ENCODE measurements at places on chromosomes 5 and 9.

GRCh38 chr5:179267671-179268083 is 77.6 kb downstream of the ADAMTS2 start:
- DNase-seq, result peak; percentile 8

DNA sequence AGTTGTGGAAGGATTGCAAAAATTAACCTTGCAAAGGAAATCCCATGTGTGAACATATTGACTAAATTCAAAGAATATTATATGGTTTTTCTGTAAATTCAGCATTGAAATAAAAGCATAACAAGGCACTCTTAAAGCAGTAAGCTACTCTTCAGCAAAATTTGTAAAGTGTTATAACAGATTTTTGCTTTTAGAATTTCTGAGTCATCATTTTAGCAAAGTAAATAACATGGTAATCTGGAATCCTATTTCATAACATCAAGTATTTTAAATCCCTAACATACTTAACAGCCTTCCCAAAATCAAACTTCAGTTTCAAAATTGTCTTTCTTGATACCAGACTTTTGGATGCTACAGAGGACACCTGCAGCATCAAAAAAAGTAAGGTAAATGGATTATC is 436.0 kb upstream of the CDH9 start:
- DNase-seq, result no peak

DNA sequence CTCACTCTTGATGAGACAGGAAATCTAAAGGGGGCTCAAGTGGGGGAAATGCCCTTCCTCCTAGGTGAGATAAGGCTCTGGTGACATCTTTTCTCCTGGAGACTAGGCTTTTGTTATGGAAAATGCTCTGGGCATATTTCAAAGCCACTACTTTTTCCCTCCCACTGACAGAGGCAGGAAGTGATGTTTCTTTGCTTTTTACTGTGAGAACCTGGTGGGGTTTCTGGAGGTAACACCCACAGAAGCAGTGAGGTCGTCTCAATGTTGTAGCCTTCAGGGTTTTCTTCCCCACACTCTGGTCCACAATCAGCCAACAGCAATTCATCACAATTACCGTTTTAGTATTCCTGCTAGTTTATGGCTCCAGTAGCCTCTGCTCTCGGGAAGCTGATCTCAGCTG is 41.4 kb upstream of the FAM240B start:
- peak; percentile 54 for DNase-seq

GRCh38 chr9:71793386-71794105 is 25.2 kb upstream of the CEMIP2 start:
- DNase-seq, result peak; percentile 73

- DNase-seq, result peak; percentile 42
These were observed 6.9 kb upstream of the GSN start for GRCh38 chr9:121261107-121261460.

GRCh38 chr9:95037789-95038521 is 279.6 kb downstream of the FANCC start:
- no peak for DNase-seq

GRCh38 chr9:19533373-19533772 is 124.6 kb downstream of the ACER2 start:
- no peak for DNase-seq

GRCh38 chr5:126884269-126884819 is 107.4 kb downstream of the LMNB1 start:
- no peak for DNase-seq

DNA sequence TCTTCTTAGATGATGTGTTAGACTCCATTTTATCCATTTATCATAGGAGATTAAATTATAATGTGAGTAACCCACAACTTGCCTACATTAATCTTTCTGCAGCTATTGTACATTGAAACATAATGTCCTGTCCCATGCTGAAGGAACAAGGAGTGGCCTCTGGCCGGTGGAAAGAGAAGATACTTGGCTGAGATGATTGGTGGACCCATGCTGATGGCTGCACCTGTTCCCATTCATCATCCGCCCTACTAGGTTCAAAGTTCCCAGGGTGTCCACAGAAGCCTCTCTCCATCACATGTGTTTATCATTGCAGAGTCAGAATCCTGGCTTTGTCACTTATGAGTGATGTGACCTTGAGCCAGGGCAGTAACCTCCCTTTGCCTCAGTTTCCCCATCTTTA is 24.7 kb downstream of the FBXL7 start:
- no peak for DNase-seq

GRCh38 chr9:120608421-120608820 is 28.5 kb upstream of the CDK5RAP2 start:
- no peak for DNase-seq

GRCh38 chr9:69671879-69672595 is at the start of gene APBA1:
APBA1 (minus strand) TSS chr9:69672371.
- peak; percentile 63 for DNase-seq

GRCh38 chr5:126195410-126196100 is 227.7 kb upstream of the GRAMD2B start:
- DNase-seq, result no peak

DNA sequence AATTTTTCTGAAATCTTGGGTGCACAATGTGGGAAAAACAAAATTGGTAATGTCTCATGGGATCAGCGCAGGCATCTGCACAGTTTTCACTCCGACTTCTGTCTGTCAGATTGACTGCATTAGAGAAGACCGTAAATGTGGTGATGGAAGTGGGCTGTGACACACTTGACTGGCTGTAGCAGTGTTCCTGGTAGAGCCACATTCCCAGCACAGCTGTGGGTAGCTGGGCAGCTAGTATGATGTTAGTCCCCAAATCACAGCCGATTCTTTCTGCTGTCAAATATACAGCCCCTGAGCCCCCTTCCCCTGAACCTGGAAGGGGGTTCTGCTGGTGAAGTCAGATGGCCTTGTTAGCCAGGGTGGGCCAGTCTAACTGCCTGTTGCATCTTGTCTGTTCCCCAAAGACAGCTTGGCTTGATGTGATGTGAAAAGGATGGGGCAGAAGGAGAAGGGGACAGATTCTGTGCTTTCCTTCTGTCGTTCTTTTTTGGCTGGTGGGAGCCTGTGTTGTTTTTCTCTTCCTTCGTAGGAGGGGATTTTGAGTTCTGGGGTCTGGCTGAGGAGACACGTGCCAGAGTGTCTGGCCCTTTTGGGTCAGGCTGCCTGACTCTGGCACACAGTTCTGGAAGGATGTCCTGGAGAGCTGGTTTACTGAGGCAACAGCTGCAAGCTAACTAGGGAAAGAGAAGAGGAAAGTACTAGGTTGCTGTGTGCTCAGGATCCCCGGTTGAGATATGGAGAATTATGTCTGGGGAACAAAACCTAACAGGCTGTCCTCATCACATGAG is 66.4 kb upstream of the SPRY4 start:
- no peak for DNase-seq

DNA sequence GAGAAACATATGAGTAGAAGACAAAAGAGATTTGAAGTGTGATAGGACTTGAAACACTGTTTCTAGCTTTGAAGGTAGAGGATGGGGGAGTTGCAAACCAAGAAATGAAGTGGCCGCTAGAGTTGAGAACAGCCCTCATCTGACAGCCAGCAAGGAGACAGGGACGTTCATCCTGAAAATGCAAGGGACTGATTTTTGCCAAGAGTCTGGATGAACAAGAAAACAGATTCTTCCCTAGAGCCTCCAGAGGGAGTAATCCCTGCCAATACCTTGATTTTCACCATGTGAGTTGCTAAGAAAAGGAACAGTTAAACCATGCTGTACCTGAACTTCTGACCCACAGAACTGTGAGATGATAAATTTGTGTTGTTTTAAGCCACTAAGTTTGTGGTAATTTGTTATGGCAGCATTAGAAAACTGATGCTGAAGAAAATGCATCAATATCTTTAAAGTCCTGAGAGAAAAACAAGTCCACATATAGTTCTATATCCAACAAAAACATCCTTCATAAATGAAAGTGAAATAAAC is 154.0 kb upstream of the ADAMTSL1 start:
- DNase-seq, result no peak

DNA sequence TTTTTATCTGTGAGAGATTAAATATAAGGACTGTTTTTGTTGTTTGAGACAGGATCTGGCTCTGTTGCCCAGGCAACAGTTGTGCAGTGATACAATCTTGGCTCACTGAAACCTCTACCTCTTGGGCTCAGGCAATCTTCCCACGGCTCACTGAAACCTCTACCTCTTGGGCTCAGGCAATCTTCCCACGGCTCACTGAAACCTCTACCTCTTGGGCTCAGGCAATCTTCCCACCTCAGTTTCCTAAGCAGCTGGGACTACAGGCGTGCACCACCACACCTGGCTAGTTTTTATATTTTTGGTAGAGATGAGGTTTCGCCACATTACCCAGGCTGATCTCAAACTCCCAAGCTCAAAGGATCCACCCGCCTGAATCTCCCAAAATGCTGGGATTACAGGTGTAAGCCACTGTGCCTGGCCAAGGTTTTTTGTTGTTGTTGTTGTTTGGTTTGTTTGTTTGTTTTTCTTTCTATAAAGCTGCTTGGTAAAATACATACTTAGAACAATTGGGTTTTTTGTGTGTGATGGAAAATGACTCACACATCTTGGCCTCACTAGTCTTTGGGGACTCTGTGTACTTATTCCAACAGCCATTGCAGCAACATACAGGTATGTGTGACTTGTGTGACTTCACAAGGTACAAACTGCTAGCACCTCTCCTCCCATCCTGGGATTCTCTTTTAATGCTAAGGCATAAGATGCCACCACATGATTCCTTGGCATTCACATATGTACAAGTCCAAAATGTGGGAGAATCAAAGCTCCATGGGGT is 36.5 kb upstream of the RASA1 start:
- no peak for DNase-seq

DNA sequence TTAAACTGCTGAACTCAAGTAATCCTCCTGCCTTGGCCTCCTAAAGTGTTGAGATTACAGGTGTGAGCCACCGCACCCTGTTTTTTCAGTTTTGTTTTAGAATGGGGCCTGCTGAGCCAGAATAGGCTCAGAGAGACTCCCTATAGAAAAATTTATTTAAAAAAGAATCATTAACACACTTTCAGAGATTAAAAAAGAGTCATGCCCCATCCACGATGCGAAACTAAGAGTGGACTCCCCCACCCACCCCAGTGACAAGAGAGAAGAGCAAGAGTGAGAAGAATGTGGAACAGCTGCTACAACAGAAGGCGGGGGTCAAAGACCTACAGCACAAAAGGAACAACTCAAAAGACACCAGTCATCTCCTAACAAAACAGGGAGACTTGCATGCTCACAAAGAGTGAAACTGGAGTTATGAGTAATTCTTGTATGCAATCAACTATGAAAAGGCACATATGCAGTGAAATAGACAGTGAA is 47.2 kb downstream of the GLDC start:
- DNase-seq, result no peak

DNA sequence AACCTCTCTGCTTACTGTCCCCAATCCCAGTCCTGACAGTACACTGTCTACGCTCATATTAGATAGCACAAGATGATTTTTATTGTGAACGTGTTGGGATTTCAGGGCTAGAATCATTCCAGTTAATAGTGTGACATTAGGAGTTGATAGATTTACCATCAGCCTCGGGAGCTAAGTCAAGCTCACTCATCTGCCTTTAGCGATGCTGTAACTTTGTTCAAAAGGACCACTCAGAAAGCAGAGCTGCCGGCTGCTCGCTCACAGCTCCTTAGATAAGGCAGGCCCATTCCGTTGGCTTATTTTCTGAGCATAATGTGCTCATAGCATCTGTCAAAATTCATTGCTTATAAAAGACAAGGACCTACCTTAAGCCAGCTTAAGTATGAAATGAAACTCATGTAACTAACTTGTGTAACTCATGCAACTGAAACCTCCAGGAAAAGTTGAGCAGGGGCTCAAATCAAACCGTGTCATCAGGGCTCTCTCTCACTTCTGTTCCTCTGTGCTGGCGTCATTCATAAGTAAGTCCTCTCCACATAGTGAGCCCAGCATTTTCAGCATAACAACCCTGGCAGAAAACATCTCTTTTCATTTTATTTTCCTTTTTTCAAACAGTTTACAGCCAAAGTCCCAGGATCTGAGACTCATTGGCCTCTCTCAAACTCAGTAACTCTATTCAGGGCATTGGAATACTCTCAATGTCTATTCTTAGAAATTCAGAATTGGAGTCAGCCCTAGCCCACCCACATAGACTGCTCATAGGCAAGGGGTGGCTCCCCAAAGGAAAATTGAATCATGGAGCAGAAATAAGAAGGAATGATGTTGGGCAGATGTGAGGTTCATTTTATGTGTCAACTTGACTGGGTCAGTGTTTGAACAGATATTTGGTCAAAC is 208.8 kb downstream of the MAN2A1 start:
- no peak for DNase-seq

- DNase-seq, result no peak
These were observed 116.8 kb upstream of the SPRY4 start for GRCh38 chr5:142441616-142442015.

DNA sequence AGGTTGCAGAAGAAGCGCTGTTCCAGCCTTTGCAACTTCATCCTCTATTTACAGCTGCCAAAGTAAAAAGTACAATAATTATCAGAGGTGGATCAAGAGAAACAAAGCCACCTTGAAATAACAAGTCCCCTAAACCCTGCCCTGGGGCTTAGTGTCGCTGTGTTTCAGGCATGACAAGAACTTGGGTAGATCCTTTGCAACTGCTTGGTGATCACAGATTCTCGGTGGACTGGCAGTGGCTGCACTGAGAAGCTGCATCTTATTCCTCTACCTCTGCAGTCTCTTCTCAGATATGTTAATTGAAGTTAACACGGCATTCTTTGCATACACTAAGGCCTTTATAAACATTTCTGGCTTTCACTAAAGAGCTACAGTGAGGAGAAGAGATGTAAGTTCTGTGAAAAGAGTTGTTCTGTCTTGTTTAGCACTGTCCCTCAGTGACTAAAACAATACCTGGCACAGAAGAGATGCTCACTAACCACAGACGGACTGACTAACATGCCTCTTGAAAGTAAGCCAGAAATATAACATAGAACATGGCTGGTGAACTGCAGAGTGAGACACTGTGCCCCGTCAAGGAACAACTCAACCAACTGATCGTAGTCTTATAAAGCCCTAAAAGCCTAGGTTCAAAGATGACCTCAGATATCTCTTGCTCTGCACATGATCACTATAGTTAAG is 144.2 kb downstream of the MLLT3 start:
- no peak for DNase-seq

DNA sequence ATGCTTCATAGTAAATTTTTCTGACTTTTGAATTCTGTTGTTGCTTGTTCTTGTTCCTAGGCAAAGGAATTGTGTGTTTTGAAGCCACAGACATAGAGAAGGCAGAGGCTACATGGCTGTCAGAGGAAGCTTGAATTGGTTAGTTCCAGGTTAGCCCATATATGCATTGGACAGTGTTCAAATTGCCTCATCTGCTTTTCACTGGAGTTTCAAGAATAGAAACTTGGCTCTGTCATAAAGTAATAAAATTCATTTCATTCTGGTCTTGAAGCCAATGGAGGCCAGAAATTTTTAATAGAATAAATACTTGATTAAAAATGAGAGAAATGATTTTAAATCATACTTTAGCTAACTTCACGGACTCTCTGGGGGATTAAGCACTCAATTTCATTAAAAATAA is 178.0 kb downstream of the YIPF5 start:
- no peak for DNase-seq

DNA sequence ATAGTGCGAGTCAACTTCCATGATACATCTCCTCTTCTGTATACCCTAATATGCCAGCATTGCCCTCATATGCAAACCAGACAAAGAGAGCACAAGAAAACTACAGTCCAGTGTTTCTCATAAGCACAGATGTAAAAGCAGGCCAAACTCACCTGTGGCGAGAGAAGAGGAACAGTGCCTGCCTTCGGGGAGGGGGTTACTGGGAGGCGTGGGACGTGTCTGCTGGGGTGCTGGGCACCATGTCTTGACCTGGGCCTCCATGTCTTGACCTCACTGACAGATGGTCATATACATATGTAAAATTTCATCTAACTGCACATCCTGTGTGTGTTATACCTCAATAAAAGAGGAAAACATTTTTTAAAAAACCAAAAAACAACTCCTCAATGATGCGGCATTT is 159.3 kb upstream of the PPP1R26 start:
- no peak for DNase-seq

- DNase-seq, result no peak
These were observed 73.3 kb downstream of the AK8 start for GRCh38 chr9:132804576-132805295.

Measured in H9 (cell line).